Stimulated activated CD4-positive, alpha-beta T cell treated with anti-CD3 and anti-CD28 coated beads, Interleukin-1b, Interleukin-23, amount 100 ng/mL, for 1 hour (primary cell): ENCODE measurements at places on chromosomes 5 and 9.
A peak's percentile ranks its signal among the peaks of the same experiment; 100 is the strongest.

DNA sequence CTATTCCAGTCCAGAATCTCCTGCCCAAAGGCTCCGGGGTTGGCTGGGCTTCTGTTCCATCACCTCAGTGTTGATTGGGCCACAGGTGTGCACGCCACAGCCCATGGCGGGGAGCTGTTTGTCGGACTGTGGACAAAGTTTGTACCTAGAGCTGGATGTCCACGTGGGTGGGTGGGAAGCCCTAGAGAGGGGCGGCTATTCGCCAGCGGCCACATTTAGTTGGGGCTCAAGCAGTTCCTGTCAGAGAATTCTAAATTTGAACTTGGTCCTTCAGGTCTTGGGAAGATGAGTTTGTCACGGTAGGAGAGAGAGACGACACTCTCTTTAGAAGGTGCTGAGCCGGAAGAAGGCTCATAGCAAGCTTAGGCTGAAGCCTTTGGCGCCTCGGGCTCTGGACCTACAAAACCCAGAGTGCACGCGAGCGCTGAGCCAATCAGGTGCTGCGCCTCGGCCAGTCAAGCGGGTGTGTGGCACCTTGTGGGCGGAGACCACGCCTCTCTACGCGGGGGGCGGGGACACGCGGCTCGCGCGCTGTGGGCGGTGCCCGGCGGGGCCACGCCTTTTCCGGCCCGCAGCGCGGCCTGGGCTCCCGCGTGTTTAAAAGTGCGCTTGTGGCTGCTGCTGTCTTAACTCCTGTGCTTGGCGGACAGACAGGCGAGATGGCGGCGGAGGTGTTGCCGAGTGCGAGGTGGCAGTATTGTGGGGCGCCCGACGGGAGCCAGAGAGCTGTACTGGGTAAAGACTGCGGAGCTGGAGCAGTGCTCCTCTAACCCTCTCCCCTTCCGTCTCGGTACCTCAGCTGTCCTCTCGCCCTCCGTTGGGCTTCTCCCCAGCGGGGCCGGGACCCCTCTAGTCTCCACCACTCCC, at the start of gene POLR1E:
POLR1E (plus strand) TSS at position 560 of the 867 bp plus-strand sequence; CDS start at position 660, 100 bp downstream.
- peak; percentile 91 for DNase-seq

DNA sequence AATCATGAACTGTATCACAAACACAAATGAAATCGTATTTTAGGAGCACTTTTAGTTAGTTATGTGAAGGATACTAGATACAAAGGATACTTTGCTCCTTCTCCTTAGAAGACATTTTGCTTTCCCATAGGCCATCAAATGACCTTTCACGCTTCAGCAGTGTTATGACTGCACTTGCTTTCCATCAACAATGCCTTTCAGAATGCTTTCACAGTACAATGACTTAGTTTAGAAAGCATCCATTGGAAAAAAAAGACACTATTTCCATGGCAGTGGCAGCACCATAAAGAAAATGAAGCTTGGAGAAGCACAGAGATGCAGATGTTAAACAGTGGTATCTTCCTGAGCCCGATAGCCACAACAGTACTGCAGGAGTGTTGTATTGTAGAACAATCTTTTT, 203.9 kb downstream of the PCSK1 start:
- no peak for DNase-seq

DNA sequence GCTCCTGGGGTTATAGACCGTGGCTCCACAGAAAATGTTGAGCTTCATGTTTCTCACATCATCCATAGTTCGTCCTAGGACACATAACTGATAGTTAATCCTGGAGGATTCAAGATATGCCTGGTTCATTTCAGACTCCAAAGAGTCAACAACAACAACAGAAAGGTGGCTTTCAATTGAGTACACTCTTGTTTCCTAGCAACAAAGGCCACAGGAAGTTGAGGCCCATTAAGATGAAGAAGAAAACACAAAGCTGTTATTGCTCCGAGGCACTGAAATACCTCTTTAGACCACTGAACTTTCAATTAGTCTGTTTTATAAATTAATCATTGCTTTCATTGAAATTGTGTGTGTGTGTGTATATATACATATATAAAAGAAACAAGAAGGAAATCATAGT, 154.5 kb downstream of the YIPF5 start:
- DNase-seq = no peak

- DNase-seq = no peak
Observed at GRCh38 chr5:122332599-122333555, 20.8 kb downstream of the SNCAIP start.

DNA sequence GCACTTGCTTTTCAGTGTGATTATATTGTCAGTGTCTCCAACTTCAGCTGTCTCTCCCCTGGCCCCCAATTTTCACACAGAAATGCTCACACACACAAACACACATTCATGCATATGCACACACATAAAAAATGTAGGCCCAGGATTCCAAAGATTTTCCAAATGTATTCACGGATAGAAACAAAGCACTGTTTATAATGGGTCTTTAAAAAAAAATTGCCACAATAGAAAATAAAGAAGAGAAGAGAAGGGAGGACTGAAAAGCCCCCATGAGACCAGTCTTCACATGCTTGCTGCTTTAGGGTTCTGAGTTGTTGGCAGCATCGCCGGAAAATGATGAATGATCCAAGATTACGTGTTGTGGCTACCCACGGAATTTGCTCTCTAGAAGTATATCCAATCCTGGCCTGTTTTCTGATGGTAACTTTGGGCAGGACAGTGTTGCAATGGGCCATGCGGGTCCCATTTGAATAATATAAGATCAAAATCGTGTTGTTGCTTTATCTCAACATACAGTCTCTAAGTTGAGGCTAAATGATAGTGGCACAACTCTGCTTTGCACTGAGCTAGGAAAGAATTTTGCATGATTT, 36.2 kb upstream of the ACO1 start:
- DNase-seq = no peak
